ENCODE measurements at places on chromosomes 4 and X.

DNA sequence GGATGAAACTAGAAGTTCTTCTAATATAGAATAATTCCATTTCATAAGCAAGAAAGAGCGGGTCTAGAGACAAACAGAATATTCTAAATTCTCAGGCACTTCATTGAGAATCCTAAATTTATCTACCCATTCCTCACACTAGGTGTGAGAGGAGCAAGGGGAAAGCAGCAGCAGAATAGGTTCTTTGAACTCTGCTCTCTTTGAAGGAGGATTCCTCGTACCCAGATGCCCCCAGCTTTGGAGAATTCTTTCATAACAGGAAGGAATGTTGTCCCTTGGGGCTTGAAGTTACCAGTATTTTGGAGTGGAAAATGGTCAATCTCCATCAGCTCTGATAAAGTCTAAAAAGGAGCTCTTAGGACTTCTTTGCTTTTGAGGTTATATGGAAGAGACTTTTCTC, 59.7 kb upstream of the RASGEF1B start:
- no peak for DNase-seq

- no peak for DNase-seq
These were observed 124.9 kb downstream of the FRMPD4 start for GRCh38 chrX:12263211-12263610.

GRCh38 chr4:165799384-165799815, 73.6 kb upstream of the TLL1 start:
- no peak for DNase-seq

GRCh38 chr4:176034499-176034898, 31.1 kb upstream of the WDR17 start:
- DNase-seq: no peak

DNA sequence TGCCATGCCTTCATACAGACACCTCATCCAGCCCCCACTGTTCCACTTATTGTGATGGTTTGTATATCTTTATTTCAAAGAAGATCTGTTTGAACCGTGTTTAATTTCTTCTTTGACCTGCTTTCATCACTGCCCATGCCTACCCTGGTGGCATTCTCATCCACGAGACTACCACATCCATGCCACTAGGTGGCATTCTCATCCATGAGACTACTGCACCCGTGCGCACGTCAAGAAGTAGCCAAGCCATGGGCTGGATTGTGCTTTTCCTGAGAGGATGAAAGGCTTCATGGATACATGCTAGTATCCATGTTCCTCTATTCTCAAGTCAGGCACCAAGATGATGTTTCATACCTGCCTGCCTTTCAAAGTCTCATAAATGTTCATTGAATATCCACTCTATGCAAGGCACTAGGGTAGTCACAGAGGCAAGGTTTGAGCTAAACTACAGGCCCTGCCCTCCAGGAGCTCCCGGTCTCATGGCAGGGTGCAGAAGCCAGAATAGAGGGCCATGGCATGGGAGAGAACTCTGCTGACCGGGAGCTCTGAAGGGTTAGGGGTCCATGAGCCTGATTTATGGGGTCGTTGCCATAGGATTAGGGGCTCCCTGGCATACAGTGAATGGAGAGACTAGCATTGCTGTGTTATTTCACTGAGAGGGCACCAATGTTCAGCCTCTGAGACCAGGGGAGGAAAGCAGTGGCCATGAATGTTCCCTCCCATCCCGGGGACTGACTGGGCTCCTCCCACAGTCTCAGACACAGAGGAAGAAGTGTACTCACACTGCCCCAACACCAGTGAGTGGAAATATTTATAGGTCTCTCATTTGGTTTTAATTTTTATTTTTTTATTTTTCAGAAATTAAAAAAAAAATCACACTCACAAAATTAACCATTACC, 24.8 kb upstream of the EOLA2 start:
- DNase-seq: peak; percentile 15

DNA sequence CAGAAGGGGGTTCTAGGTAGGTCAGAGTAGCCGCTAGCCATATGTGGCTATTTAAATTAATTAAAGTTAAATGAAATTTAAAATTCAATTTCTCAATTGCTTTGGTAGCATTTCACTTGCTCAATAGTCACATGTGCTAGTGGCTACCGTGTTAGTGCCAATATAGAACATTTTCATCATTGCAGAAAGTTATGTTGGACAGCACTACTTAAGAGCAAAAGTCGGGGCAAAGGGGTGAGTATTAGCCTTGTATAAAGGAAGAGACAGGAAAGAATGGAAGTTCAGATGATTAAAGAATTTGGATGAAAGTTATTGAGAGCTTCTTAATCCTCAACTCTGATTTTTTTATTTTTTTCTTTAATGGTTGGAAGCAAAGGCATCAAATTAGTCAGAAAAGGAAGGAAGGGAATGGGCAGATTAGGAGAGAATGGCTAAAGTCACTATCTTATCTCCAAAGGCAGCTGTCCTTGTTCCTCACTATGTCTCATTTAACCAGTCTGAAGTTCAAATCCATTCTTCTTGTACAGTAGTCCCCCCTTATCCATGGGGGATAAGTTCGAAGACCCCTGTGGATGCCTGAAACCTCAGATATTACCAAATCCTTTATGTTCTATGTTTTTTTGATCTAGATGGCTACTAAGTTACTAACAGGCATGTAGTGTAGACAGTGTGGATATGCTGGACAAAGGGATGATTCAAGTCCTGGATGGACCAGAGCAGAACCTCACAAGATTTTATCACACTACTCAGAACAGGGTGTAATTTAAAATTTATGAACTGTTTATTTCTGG, 22.9 kb downstream of the OCIAD1 start:
- no peak for DNase-seq

DNA sequence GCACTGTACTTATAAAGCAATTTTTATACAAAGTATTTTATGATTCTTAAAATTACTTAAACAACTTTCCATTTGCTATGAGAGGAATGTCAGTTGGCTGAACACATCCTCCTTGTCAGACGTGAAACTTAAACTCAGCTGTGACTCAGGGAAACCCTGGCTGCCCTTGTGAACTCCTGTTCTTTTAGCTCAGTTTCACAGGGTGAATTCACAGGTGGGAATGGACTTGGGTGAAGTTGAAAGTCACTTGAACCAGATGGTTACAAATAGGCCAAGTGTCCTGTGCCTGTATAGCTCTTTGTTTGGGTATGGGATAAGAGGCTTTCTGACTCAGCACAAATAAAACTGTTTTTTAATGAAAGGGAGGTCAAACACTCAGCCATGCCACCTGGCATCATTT, 67.4 kb upstream of the FAM47B start:
- DNase-seq: no peak

GRCh38 chrX:19670854-19671620, 155.7 kb upstream of the MAP3K15 start:
- DNase-seq: no peak

DNA sequence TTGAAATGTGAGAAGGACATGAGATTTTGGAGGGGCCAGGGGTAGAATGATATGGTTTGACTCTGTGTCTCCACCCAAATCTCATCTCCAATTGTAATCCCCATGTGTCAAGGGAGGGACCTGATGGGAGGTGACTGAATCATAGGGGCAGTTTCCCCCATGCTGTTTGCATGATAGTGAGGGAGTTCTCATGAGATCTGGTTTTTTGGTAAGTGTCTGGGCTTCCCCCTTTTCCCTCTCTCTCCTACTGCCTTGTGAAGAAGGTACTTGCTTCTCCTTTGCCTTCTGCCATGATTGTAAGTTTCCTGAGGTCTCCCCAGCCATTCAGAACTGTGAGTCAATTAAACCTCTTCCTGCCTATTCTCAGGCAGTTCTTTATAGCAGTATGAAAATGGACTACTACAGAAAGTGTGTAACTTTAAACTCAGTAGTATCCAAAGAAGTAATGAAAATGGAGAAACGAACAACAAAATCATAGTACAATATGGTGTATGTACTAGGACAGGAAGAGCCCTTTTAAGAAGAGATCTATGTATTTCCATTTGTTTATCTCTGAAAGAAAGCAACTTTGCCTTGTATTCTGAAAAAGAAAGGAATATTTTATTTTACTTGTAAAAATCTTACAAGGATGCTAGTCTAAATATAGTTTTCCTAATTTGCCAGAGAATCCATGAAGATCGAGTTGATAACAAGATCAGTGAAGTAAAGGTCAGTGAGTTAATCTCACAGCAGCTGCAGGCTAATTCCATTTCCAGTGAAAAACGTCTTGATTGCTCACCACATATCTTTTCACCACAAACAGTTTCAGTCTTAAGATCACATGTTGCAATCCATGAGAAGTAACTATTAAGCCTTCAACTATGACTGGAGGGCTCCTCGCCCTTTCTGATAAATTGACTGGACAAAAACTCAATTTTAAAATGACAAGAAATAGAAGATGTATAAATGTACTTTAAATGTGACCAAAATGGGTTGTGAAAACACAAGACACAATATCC, 20.5 kb downstream of the PKD2 start:
- DNase-seq: peak; percentile 9

DNA sequence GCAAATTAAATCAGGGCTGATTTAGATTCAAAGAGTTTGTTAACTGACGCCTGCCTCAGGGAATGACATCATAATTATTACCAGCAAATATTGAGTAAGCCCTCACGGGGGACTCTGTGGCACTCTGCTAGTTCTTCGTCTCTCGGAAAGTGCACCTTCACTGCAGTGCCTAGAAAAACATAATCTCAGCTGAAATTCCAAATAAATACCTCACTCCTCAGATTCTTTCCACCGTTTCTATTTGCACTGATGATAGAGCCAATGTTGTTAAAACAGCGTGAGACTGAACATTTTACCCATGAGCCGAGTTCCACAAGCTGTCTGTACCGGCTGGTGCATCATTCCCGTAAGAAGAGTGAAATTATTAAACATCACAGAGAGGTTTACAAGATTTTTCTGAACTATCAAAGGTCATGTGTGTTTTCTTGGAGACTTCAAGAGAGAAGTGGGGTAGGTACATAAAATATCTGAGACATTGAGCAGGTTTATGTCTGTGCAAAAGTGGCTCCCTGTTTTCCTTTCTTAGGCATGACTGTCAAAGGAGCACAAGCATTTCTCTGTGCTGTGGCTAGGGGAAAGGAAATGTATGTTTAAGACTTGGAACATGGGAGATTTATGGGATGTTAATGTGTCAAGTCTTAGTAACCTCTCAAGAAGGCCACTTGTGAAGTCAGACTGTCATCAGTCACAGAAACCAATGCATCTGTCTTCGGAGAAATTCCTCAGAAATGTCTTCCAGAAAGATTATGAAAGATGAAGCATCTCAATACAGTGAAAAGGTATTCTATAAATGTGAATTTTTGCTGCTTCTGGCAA, 119.6 kb downstream of the CBLL2 start:
- no peak for DNase-seq

GRCh38 chr4:62256479-62256878, 1056.4 kb downstream of the ADGRL3 start:
- DNase-seq: no peak

GRCh38 chrX:17662391-17662790, 74.9 kb upstream of the SCML1 start:
- DNase-seq: no peak

DNA sequence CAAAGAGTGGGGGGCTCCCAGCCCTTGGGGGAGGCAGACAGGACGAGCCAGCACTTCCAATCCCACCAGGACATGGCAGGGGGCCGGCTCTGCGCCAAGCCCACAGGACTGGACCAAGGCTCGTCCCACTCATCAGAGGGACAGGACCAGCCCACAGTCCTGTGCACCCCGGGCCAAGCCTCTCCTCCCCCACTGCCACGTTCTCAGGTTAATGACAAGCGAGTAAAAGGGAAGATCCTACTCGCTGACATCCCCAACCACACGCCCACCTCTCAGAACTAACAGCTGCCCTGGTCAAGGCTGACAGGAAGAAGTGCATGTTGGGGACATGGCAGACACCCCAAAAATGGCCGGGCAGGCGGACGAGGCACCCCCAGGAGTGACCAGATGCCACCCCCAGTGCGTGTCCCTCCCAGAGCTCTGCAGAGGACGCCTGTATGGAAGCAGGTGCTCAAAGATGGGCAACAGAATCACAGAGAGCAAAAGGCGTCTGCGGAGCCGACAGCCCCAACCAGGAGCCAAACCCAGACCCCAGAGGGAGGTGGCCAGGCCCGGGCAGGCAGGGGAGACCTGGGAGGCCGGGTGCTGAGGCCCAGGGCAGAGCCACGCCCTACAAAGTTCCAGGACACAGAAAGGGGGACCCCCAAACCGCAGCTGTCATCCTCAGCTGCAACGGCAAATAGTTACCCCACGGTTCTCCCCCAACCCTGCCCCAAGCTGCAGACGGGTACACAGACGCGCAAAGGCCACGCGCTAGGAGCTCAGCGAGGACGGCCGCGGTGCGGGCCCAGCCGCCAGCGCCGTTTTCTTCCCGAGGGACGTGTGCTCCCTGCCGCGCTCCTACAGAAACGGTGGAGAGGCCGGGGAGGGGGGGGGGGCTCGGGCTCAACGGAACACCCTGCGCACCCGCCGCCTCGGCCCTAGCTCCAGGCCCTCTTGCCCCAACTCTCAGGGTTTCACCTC, 1.7 kb downstream of the CTBP1 start:
- DNase-seq: peak; percentile 28

DNA sequence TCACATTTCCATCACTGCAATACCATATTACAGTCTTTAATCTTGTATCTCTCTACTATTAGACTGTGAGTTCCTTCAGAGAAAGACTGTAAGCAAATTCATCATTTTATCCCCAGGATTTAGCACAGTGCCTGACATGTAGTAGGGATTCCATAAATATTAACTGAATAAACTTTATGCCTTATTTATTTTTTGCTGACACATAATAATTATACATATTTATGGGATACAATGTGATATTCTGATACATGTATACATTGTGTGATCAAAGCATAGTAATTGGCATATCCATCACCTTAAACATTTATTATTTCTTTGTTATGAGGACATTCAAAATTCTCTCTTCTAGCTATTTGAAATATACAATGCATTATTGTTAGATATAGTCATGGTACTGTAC, 3.7 kb downstream of the PPEF2 start:
- no peak for DNase-seq

DNA sequence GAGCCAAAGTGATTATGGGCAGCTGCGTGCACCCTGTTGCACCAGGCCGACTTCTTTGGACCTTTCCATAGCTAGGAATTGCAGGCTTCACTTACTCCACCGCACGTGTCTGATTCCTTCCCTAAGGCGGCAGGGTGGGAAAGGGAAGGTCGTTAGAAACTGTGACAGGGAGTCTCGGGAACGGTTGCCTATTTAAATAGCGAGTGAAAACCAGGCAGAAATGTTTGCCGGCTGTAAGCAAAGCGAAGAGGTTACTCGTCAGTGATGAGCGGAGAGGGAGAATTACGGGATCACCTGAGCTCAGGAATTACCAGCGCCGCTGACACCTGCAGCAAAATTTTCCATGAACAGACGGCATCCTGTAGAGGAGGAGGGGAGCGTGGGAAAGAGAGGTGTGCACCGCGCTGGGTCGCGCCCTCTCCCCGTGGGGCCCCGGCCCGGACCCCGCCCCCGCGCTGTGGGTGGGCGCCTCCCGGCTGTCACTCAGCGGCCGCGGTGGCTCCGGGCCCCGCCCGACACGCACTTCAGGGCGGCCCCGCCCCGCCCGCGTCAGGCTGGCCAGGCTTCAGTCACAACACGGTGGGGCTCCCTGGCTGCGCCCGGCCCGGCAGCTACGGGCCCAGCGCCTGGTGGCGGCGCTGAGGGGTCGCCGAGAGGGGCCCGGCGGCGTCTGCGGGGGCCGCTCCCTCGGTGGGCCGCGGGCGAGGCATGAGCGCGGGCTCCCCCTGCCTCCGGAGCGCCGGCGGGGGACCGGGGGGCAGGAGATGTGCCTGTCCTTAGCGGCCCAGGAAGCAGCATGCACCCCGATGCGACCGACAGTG, at the start of gene SNX25:
TSS of gene SNX25 (plus strand) at position 568 of the 821 bp plus-strand sequence. CDS start at position 797, 229 bp downstream.
- DNase-seq: peak; percentile 90

All from activated CD4-positive, alpha-beta T cell treated with anti-CD3 and anti-CD28 coated beads, Interleukin-2, amount 50 U/mL, for 48 hours (primary cell).